Activated naive CD4-positive, alpha-beta T cell treated with anti-CD3 and anti-CD28 coated beads for 36 hours (primary cell): ENCODE measurements at places on chromosomes 7 and 10. TPM values are rescaled to one million over a fixed set of nuclear protein-coding genes. Genes with fewer than 3 reads are reported as not detected.
A peak's percentile ranks its signal among the peaks of the same experiment; 100 is the strongest.

- DNase-seq: no peak
- no peaks in the 10 kb centered on the region for H3K4me1 ChIP-seq
- H3K36me3 ChIP-seq: peaks cover 6% of the 10 kb centered on the region
Measured at GRCh38 chr10:7810443-7810842, 7.9 kb upstream of the TAF3 start.

DNA sequence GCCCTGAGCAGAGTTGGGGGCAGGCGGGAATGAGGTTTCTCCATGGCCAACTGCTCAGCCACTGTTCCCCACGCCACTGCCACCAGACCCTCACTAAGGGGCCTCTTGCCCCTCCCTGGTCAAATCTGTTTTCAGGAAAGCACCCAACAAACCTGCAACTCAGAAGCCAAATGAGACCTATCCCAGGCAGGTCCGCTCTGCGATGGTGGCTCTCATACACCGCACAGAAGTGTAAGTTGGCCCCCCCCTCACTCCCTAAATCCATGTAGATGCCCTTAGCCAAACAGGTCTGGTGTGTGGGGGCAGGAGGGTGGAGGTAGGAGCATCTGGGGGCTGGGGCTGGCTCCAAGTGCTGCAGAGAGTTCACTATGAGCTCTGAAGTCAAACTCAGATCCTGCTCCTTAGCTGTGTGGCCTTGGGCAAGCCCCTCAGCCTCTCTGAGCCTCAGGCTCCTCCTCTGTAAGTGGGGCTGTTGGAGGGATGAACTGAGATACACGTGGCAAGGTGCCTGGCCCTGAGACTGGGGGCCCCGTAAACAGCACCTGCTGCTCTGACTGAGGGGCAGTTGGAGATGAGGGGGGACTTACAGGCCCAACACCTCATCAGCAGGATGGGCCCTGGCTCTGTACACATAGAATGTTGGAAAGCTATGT is 1.1 kb downstream of the MMRN2 start:
- H3K27me3 ChIP-seq: no peaks in the 10 kb centered on the region
- DNase-seq: no peak
- peaks cover 10% of the 10 kb centered on the region for H3K4me1 ChIP-seq
- H3K4me3 ChIP-seq: no peak overlapping the region
- no peak overlapping the region for H3K27ac ChIP-seq
- H3K36me3 ChIP-seq: peaks cover 4% of the 10 kb centered on the region

DNA sequence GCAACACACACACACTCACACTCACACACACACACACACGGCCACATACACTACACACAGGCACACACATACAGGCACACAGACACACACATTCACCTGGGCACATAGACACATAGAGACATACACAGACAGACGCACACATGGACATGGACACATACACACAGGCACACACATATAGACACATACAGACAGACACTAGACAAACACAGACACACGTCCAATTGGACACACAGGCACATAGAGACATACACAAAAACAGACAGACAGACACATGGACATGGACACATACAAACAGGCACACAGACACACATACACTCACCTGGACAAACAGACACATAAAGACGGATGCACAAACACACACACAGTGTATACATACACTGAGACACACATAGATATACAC is 21.7 kb upstream of the ACTR3B start:
- peaks cover 8% of the 10 kb centered on the region for H3K27me3 ChIP-seq
- no peak overlapping the region for H3K27ac ChIP-seq
- peaks cover 2% of the 10 kb centered on the region for H3K36me3 ChIP-seq
- H3K4me1 ChIP-seq: no peaks in the 10 kb centered on the region
- no peak overlapping the region for H3K4me3 ChIP-seq

- peaks cover 28% of the 10 kb centered on the region for H3K4me1 ChIP-seq
- no peak overlapping the region for H3K27ac ChIP-seq
- DNase-seq: no peak
- no peaks in the 10 kb centered on the region for H3K27me3 ChIP-seq
Measured at GRCh38 chr10:17214971-17215781, 12.9 kb upstream of the VIM start.

DNA sequence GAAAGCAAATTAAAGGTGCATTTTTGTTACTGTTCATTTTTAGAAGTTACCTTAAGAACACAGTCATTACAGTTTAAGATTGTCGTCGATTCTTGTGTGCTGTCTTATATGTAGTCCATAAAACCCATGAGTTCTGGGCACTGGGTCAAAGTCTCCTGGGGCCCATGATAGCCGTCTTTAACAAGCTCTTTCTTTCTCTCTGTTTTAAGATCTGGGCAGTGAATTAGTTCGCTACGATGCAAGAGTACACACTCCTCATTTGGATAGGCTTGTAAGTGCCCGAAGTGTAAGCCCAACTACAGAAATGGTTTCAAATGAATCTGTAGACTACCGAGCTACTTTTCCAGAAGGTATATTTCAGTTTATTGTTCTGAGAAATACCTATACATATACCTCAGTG is 90.7 kb upstream of the CAPZA2 start:
- no peak overlapping the region for H3K27ac ChIP-seq
- no peak overlapping the region for H3K4me3 ChIP-seq
- peaks cover 24% of the 10 kb centered on the region for H3K27me3 ChIP-seq
- DNase-seq: no peak
- no peaks in the 10 kb centered on the region for H3K36me3 ChIP-seq

DNA sequence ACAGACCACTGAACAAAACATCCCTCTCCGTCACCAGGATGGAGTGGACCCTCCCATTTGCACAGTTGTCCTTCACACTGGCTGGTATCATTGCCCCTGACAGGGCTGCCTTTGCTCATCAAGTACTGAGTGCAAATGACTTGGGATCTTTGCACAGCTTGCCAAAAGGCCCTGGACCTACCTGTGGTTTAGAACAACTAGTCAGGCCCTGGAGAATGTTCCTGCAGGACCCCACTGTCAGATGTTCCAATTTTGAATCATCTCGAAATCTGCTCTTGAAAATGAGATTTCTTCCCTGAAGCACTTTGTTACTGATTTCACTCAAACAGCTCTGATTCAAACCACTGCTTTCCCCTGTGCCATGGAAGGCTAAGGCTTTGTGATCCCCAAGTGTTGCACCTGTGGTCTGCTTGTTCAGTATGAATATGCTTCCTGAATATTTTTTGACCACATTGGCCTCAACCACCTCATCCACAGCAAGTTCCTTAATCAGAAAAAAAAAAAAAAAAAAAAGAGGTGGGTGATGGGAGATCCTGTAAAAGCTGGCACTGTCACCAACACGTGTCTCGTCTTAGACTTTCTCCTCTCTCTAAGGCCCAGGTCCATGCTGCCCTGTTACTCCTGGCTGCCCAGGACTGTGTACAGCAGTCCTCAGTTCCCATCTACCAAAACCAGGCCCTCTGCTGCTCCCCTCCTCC is 2.7 kb upstream of the AOAH start:
- peaks cover 55% of the 10 kb centered on the region for H3K4me1 ChIP-seq
- H3K27me3 ChIP-seq: no peaks in the 10 kb centered on the region
- H3K36me3 ChIP-seq: no peaks in the 10 kb centered on the region

DNA sequence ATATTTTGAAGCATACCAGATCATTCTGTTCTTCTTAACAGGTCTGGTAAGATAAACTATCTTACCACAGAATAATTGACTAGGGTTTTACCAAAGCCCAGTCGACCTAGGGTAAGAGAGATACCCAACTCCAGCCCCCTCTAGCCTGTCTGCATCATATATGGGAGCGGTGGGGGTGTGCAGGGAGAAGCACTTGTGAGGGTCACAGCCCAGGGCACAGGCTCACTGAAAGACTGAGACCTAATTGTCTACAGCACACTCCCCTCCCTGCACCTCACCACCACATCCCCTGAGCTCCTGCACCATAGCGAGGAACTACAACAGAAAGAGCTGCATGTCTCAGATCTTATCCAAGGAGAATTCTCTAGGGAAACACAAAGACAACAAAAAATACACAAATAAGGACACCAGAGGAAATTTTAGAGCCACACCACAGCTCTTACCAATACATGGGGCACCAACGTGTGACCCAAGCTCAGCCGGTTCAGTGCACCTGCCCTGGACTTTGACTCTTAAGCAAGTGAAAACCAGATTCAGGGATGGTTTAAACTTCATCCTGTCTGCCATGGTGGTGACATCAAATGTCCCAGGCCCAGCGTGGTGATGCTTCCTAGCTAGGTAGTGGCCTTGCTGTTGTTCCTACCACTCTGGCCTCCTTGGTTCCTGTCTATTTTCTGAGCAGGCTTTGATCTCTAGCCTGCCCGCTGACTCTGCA is 150.8 kb downstream of the HERPUD2 start:
- no peaks in the 10 kb centered on the region for H3K36me3 ChIP-seq
- no peaks in the 10 kb centered on the region for H3K27me3 ChIP-seq
- no peak overlapping the region for H3K4me3 ChIP-seq
- no peaks in the 10 kb centered on the region for H3K4me1 ChIP-seq
- DNase-seq: no peak

GRCh38 chr10:31064348-31064747 is 32.7 kb upstream of the ZNF438 start:
- peaks cover 2% of the 10 kb centered on the region for H3K27me3 ChIP-seq
- no peak overlapping the region for H3K4me3 ChIP-seq
- no peak overlapping the region for H3K27ac ChIP-seq
- no peaks in the 10 kb centered on the region for H3K36me3 ChIP-seq
- H3K4me1 ChIP-seq: no peaks in the 10 kb centered on the region
- no peak for DNase-seq

GRCh38 chr7:31497516-31497915 is 16.4 kb upstream of the ITPRID1 start:
- H3K27ac ChIP-seq: no peak overlapping the region
- peaks cover 2% of the 10 kb centered on the region for H3K27me3 ChIP-seq
- H3K36me3 ChIP-seq: no peaks in the 10 kb centered on the region
- H3K4me1 ChIP-seq: no peaks in the 10 kb centered on the region

DNA sequence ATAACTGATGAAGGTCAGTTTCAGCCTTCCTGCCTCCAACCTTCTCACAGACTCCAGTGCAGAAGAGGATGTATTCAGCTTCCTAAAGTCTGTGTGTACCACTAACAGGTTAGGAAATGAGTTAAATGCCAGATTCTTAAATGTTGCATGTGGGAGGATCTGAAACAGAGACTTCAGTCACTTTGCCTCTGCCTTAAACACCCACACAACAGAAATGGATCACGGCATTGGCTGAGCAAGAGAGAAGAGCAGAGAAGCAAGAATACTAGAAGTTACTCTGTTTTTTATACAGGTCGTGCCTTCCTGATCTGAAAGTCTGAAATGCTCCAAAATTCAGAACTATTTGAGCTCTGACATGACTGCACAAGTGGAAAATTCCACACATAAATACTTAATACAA is 98.9 kb upstream of the ARHGAP21 start:
- no peaks in the 10 kb centered on the region for H3K36me3 ChIP-seq
- peaks cover 45% of the 10 kb centered on the region for H3K4me1 ChIP-seq
- no peak overlapping the region for H3K4me3 ChIP-seq
- no peaks in the 10 kb centered on the region for H3K27me3 ChIP-seq
- H3K27ac ChIP-seq: no peak overlapping the region
- peak; percentile 35 for DNase-seq

- H3K27ac ChIP-seq: no peak overlapping the region
- H3K4me1 ChIP-seq: no peaks in the 10 kb centered on the region
- H3K27me3 ChIP-seq: peaks cover 11% of the 10 kb centered on the region
- no peak overlapping the region for H3K4me3 ChIP-seq
- no peak for DNase-seq
- H3K36me3 ChIP-seq: no peaks in the 10 kb centered on the region
Measured at GRCh38 chr7:92992483-92992882, 125.3 kb downstream of the SAMD9 start.

DNA sequence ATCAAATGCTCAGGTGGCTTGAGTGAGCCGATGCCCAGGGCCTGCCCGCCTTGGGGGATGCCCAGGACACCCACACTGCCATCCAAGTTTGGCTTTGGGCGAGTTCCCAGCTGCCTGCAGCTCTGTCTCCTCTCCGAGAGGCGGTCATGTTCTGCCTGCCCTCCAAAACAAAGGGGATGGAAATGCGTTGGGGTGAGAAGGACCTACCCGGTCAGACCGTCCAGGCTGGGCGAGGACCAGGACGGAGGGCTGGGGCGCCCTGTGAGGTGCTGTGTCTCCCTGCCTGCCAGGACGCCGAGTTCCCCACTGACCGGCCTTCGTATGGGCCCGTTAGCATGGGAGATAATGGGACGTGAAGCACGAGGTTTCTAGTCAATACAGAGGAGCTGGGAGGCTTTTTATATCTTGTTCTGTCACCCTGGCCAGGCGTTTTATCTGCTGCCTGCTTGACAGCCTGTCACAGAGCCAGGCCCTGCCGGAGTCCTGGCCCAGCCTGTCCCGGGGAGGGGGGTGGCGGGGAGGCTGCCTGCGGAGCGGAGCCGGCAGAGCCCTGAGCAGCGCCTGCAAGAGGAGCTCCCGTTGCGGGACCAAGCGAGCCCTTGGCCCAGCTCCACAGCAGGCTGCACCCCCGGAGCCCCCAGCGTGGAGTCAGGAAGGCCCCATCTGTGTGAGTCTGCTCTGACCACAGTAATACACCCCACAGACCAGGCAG is 22.0 kb upstream of the ELFN1 start:
- H3K4me1 ChIP-seq: no peaks in the 10 kb centered on the region
- no peaks in the 10 kb centered on the region for H3K36me3 ChIP-seq
- peaks cover 5% of the 10 kb centered on the region for H3K27me3 ChIP-seq
- no peak overlapping the region for H3K4me3 ChIP-seq

DNA sequence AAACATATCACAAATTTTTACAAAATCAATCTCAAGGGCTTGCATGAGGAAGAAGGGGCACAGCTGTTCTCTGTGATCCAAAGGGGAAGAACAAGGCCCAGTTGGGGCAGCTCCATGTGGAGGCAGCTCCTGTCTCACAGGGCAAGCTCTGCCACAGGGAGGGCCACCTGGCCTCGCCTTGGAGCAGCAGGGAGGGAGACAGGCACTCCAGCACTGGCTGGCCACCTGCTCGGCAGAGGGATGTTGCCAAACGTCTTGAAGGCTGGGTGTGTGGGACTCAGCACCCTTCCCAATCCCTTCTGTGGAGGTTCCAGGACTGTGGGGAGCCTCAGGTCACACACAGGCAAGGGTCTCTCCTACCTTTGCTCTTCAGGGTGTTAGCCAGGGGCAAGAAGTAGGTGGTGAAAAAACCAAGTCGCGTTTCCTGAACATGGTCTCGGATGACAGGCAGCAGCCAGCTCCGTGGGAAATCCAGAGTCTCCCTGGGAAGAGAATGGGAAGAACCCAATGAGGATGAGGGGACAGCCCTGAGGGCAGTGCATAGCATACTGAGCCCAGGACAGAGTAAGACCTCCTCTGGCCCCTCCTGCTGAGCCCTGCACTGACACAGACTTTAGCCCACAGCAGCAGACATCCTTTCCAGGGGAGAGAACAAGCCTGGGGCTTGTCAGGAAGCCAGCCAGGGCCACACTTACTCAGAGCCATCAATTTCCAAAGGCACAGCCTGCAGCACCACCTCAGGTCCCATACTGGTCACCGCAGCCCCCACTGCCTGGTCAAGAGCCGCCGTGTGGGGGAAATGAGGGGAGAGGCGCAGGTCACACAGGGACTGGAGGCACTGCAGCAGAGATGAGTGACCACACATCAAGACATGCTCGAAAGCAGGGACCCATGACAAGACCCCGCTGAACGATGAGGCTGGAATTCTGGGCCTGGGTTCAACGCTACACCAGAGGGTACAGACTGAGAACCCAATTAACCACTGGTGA is 21.9 kb downstream of the RRP12 start:
- no peaks in the 10 kb centered on the region for H3K27me3 ChIP-seq
- H3K27ac ChIP-seq: no peak overlapping the region
- no peak overlapping the region for H3K4me3 ChIP-seq
- DNase-seq: no peak
- H3K36me3 ChIP-seq: peaks cover 14% of the 10 kb centered on the region

The CYP2C8 gene
- not detected for total RNA-seq

The CALML3 gene
- total RNA-seq: not detected
